ENCODE measurements at places on chromosomes 5 and 9. TPM values are rescaled to one million over a fixed set of nuclear protein-coding genes. Genes with fewer than 3 reads are reported as not detected.

- no peak for DNase-seq
These were observed 137.1 kb upstream of the ERCC6L2 start for GRCh38 chr9:95738438-95738837.

- DNase-seq, result no peak
These were observed 72.3 kb downstream of the DROSHA start for GRCh38 chr5:31459594-31459993.

DNA sequence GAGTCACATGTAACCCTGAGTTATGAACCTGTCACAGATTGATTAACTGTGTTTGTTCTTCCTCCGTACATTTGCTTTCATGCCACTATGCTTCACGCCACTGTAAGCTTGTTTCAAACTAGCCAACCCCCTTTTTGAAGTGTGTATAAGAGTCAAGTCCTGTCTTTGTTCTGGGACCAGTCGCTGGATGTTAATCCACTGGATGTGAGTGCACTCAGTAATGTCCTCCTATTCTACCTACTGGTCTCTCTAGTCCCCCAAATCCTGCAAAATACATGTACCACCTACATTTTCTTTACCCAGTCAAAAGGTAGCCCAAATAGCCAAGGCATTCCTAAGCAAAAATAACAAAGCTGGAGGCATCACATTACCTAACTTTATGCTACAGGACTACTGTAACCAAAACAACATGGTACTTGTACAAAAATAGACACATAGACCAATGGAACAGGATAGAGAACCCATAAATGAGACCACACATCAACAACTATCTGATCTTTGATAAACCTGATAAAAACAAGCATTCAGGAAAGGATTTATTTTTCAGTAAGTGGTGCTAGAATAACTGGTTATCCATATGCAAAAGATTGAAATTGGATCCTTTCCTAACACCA, 1139.1 kb upstream of the SEMA6A start:
- DNase-seq, result no peak

DNA sequence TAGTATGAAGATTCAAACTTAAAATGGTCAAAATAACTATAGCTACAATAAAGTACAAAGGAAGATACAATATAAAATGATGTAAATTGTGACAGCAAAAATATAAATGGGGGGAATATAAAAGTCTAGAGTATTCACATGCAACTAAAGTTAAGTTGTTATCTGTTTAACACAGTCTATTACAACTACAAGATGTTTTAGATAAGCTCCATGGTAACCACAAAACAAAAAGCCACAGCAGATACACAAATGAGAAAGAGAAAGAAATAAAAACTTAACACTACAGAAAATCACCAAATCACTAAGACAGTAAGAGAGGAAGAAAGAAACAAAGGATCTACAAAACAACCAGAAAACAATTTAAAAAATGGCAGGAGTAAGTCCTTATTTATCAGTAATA, 17.0 kb upstream of the SH3TC2 start:
- no peak for DNase-seq

DNA sequence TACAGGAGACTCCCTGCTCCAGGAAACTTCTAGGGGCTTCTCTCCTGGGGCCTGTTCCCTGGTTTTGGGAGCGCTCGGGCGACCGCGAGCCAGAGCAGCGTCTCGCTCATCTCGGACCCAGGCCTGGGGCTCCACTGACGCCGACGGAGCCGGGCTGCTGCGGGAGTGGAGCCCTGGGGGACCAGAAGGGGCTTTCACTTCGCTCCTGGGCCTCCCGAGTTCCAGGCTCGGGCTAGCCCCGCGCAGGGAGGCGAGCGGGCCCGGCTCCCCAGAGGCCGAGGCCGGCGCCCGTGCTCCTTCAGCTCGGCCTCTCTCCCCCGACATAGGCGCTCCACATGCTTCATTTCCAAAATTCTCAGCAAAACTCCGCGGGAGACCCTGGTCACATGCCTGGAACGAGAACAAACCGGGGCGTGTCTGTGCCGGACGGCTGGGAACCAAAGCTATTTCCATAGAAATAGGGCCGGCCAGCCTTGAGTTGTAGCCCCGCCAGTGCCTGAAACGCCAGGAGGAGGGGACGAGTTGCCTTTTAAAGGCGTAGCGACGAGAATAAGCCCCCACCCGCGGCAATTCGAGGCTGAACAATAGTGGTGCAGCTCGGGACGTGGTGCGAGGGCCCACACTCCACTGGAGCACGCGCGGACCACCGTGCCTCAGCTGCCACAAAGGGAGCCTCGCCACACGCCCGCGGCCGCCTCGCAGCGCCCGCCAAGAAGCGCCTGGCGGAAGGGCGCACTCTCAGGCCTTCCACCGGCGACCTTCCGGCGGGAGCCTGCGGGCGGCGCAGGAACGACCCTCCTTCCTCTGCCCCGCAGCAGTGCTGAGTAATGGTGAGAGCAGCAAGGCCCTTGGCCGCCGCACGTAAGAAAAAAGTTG, 1.1 kb upstream of the G3BP1 start:
- DNase-seq, result peak; percentile 42

DNA sequence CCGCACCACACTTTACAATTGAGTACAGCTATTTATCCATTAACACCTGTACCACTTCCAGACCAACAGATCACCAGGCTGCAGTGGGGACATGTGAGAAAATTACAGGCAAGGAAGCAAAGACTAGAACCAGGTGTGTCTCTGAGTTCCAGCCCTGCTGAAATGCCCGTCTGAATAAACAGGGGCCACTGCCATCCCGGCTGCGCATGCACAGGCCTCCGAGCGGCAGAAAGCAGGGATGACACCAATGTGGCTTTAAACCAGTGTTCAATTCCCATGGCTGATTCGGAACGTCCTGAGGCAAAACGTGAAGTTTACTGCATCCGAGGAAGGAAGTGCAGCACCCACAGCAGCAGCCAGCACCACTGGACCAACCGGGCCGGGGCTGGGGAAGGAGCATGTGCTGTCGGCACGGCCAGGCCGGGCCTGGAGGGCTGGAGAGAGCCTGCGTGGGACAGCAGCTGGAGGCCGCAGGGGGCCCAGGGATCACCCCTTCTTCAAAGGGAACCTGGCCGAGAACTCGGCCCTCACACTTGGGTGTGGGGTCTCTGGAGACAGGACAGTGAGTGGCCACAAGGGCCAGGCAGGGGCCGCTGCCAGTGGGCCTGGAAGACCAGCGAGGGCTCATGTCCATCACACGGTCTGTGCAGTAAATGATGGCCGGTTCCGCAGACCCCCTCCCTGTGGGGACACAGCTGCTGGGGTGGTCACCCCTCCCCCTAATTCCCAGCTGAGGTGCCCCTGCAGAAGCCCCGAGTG, 33.0 kb upstream of the SLC12A7 start:
- DNase-seq, result no peak

GRCh38 chr9:90059436-90059835, 454.6 kb downstream of the GADD45G start:
- DNase-seq, result no peak

The ANKRD31 gene
- under 0.01 TPM for total RNA-seq

The SOX30 gene
- total RNA-seq, result not detected

The AK8 gene
- total RNA-seq, result under 0.01 TPM

The PDCD1LG2 gene
- 33.3 TPM for total RNA-seq

The PAIP1 gene
- total RNA-seq, result 101 TPM

The F12 gene
- 0.56 TPM for total RNA-seq
